Smooth muscle cell of the brain vasculature (primary cell): ENCODE measurements at places on chromosomes 2 and 18.

DNA sequence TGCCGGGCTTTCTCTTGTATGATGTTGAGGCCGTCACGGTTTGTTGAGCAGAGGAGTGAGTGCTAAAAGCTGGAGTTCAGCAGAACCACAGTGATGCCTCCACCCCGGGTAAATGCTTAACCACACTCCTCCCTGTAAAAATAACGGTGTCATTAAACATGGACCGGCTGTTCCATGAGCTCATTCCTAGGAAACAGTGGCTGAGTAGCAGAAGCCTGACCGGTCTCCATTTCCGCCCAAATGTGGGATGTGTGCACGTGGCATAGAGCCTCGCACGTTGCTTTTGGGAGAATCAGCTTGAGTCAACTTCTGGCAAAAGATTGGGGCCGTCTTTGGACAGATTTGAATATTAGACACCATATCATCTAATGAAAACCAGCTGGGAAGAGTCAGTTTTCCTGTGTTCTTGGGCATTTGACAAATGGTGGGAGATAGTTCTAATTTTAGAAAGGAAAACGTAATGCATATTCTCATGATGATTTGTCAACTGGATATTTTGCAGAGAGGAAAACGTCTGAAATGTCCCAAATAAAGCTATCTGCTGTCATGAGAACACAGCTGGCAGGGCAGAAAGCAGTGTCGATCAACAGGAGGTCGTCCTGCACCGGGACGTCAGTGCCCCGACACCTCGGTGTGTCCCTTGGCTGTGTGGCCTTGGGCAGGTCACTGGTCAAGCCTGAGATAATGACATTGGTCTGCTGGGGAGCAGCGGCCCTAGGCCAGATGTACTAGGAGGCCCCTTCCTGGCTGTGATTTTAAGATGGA lies 42.4 kb downstream of the LRRFIP1 start:
- DNase-seq: no peak

DNA sequence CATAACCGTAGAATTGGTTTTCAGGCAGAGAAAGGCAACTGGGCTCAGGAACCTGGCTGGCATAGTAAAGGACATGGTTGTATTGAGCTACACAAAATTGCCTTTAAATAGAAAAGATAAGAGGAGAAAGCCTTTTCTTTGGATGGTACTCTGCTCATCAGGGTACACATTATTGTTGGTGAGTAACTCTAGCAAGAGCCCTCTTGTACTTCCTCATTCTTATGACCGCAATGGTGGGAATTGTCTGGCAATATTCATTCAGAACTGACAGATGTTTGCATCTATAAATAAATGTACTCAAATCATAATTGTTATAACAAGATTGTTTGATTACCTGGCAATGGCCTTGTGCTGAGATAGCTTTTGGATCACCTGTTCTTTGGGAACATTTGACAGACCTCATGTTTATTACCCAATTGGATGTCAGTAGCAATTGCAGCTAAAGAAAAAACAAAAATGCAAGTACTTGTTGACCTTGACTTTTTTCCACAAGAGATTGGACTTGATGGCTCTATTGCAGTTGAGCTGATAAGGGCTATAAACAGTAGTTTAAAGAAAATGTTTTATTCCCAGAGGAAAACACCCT lies 43.9 kb downstream of the MEIS1 start:
- DNase-seq: no peak

DNA sequence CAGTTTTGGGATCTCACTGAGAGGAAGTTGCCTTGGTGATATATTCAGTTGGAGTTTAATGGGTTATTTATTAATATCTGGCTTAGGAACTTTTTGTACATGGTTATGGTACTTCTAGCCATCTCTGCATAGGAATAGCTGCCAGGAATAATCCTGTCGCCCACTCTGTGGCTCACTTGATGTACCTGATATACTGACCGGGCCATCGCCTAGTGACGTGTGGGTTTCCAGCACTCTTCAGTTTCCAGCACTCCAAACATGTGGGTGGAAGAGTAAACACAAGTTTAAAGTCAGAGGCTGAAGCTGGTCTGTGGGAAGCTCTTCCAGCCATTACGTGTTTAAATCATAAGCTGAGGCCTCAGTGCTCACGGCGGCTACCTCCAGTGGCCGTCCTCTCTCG lies 44.3 kb upstream of the AGAP1 start:
- DNase-seq: no peak

GRCh38 chr18:3773303-3773702 lies 323.3 kb downstream of the TGIF1 start:
- DNase-seq: no peak

DNA sequence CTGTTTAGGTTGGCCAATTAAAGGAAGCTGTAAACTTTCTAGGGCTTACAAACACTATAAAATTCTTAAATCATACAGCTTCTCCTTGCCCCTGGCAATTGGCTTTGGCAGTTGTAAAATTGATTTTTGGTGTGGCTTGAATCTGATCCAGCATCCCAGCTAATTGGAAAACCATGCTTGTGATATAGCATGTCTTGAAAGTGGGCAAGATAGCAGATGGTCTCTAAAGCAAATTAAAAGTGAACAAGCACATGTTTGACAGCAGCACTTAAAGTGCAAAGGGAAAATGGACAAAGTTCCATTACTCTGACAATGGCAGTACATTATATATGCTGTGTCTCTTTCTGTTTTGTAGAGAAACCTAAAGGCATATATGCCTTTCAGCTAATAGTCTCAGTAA lies 302.9 kb upstream of the NXPH2 start:
- DNase-seq: no peak

- DNase-seq: no peak
These were observed 166.3 kb upstream of the SERTAD2 start for GRCh38 chr2:64819774-64820688.

- DNase-seq: no peak
These were observed 46.4 kb upstream of the RNF152 start for GRCh38 chr18:61939046-61939674.

- no peak for DNase-seq
These were observed 52.7 kb upstream of the UBXN4 start for GRCh38 chr2:135688978-135689377.

DNA sequence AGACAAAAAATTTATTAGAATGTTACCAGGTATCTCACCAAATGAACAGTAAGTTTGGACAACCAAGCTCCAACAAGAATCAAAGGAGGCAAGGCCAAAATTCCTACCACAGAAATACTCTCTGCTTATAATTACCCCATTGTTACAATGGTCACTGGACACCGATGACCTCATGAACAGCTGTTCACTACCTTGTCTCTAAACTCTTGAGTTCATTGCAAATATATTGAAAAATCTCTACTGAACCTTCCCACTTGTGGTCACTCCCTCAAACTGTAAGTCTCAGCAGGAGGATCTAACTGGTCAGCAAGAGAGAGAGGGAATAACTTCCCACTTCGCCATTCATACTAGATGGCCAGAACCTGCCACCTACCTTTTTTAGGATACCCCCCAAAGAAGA lies 50.0 kb downstream of the ERBB4 start:
- no peak for DNase-seq
